Neural crest cell (in vitro differentiated cells): ENCODE measurements at places on chromosomes 5 and 9. TPM values are rescaled to one million over a fixed set of nuclear protein-coding genes. Genes with fewer than 3 reads are reported as not detected.
A peak's percentile ranks its signal among the peaks of the same experiment; 100 is the strongest.

- H3K27me3 ChIP-seq: no peaks in the 10 kb centered on the region
- no peaks in the 10 kb centered on the region for H3K36me3 ChIP-seq
- H3K27ac ChIP-seq: no peak overlapping the region
- peaks cover 6% of the 10 kb centered on the region for H3K4me1 ChIP-seq
- H3K4me3 ChIP-seq: no peak overlapping the region
These were observed 17.1 kb upstream of the GOLM1 start for GRCh38 chr9:86116425-86116824.

DNA sequence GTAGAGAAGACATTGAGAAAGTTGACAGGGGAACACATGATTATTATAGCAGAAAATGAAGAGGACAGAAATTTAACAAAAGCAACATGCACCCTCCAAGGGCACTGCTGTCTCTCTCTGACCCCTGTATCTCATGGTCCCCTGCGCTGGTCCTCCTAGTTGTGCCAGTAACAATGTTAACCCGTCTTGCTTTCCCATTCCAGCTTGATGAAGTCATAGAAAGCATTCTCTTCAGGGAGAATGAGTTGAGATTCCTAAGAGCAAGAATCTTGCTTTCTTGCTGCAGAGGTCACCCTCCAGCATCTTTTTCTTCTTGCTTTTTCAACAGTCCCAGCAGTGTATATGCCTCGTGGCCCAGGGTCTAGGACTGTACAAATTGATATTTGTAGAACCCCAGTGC is 279.6 kb upstream of the ADAMTSL1 start:
- no peak for DNase-seq
- no peak overlapping the region for H3K4me3 ChIP-seq
- H3K27me3 ChIP-seq: no peaks in the 10 kb centered on the region
- H3K4me1 ChIP-seq: peaks cover 21% of the 10 kb centered on the region
- no peaks in the 10 kb centered on the region for H3K36me3 ChIP-seq

DNA sequence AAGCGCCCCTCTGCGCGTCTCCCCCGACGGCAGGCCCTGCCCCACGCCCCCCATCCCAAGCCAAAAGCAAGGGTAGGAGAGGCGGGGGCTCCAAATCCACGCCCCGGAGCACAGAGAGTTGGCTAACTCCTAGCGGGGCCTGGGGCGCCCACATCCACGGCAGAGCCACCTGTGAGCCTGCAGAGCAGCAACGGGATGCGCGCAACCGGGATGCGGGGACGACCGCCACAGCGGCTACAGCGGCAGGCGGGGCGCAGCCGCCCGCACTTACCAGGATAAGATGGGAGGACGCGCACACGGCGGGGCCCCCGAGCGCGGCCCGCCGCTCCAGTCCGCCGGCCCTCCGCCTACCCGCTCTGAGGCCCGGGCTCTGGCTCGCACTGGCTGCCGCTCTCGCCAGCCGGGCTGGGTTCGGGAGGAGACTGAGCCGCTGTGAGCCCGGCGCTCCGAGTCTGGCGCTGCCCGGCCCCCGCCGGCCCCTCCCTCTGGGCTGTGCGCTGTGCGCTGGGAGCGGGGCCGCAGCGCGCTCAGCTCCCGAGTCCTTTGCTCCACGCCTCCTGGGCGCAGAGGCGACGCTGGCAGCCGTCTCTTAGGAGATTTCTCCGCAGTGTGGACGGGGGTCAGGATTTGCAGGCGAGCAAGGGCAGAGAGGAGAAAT is at the start of gene SLC24A2:
SLC24A2 (minus strand) TSS at position 424 of the 658 bp plus-strand sequence.
- H3K27ac ChIP-seq: no peak within 1 kb of the TSS
- peak; percentile 28 for DNase-seq
- peaks cover 85% of the 10 kb centered on the region for H3K27me3 ChIP-seq
- H3K36me3 ChIP-seq: no peaks in the 10 kb centered on the region
- H3K4me3 ChIP-seq: peak within 1 kb of the TSS; percentile 67
- H3K4me1 ChIP-seq: peaks cover 4% of the 10 kb centered on the region

GRCh38 chr5:52844885-52845284 is 57.2 kb downstream of the ITGA1 start:
- no peak overlapping the region for H3K4me3 ChIP-seq
- no peaks in the 10 kb centered on the region for H3K27me3 ChIP-seq
- no peak overlapping the region for H3K27ac ChIP-seq
- H3K4me1 ChIP-seq: peaks cover 14% of the 10 kb centered on the region
- no peak for DNase-seq

DNA sequence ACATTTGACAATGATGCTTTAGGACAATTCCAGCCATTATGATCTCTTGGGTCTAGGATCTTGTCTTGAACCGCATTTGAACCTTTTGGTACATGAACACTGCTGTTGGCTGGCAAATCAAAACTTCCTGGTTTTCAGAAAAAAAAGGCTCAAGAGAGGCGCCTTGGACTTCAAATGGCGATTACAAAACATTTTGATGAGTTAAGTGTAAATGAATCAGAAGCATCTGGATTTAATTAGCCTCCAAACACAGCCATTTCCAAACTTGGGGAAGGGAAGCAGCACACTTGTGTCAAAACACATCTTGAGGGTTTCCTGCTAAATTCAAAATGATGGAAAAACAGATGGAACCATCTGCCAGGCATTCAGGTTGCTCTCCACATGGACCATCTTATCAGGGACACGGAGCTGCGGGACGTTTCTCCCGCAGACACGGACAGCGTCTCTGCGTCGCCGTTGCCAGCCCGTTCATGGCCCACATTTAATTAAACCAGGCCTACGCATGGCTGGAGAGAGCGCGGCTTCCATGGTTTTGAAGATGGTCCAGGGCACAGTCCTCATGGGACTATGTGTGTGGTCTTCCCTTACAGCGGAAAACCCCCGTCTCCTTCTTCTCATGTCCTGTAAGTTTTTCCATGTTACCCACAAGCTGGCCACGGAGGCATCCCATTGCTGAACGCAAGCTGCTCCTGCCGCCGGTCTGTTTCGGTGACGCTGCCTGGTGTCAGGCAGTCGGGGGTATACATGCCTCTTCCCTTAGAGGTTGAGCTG is 55.8 kb upstream of the PTCH1 start:
- no peaks in the 10 kb centered on the region for H3K27me3 ChIP-seq
- no peak for DNase-seq
- no peaks in the 10 kb centered on the region for H3K36me3 ChIP-seq
- H3K4me3 ChIP-seq: no peak overlapping the region
- peaks cover 18% of the 10 kb centered on the region for H3K4me1 ChIP-seq

- H3K27me3 ChIP-seq: no peaks in the 10 kb centered on the region
- DNase-seq: no peak
- H3K4me1 ChIP-seq: no peaks in the 10 kb centered on the region
- no peak overlapping the region for H3K27ac ChIP-seq
- no peak overlapping the region for H3K4me3 ChIP-seq
These were observed 152.9 kb upstream of the MOCS2 start for GRCh38 chr5:53262348-53262970.

DNA sequence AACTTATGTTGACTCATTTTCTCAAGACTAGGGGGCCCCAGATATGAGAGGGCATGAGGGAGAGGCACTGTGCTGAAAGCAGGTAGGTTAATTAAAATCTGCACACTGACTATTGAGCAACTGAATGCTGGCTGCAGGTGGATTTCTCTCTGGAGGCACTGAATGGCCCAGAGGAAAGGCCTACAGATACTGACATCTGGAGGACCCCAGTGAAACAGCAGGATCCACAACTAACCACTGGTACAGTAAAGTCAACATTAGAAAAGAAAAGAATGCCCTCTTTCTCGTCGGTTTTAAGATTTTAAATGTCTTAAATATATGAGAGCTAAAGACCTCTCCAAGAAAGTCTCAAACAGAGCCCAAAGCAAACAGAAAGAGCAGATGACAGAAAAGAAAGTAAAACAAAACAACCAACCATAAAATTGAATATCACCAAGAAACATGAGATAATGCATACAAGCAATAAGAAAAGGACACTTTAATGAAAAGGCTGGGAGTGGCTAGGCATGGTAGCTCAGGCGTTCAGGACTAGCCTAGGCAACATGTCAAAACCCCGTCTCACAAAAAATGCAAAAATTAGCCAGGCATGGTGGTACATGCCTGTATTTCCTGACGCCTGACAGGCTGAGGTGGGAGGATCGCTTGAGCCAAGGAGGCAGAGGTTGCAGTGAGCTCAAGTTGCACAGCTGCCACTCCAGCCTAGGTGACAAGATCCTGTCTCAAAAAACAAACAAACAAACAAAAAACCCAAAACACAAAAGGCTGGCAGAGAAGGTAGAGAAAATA is 43.3 kb downstream of the PUM3 start:
- H3K4me3 ChIP-seq: no peak overlapping the region
- no peaks in the 10 kb centered on the region for H3K4me1 ChIP-seq
- no peak for DNase-seq
- no peaks in the 10 kb centered on the region for H3K27me3 ChIP-seq
- H3K36me3 ChIP-seq: peaks cover 81% of the 10 kb centered on the region

GRCh38 chr5:79510638-79511037 is 3.3 kb downstream of the HOMER1 start:
- H3K36me3 ChIP-seq: no peaks in the 10 kb centered on the region
- H3K27me3 ChIP-seq: no peaks in the 10 kb centered on the region
- no peak overlapping the region for H3K27ac ChIP-seq
- H3K4me3 ChIP-seq: peak overlapping the region; percentile 96
- peaks cover 64% of the 10 kb centered on the region for H3K4me1 ChIP-seq

DNA sequence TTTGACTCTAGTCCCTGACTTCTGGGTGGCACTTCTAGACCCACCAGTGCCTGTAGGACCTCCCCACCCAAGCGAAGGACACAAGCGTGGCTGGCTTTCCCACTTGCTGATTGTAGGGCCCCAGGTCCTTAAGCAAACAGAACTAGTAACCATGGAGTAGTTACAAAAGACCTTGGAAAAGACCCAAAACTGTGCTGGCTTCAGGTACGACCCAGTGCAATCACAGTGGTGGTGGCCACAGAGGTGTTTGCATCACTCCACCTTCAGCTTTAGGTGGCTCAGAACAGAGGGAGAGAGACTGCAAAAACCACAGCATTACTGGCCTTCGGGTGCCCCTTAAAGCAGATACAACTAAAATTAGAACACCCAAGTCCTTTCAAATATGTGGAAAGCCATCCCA is 52.9 kb downstream of the SLCO4C1 start:
- peaks cover 6% of the 10 kb centered on the region for H3K36me3 ChIP-seq
- H3K4me3 ChIP-seq: no peak overlapping the region
- no peaks in the 10 kb centered on the region for H3K4me1 ChIP-seq
- H3K27me3 ChIP-seq: no peaks in the 10 kb centered on the region
- H3K27ac ChIP-seq: no peak overlapping the region

DNA sequence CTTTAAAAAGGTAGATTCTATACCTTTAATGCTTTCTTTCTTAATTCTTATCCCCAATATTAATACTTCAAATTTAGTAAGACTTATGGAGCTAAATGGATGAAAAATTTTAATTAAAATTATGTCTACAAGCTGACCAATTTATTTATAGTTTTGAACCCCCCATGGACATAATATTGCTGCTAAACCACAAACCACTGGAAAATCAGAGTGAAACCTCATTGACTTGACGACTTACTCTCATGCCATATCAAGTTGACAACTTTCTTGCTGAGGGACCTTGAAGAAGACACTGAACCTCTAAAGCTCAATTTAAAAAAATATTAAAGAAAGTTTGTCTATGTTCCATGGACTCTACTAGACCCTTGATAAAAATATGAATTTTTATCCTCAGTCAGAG is 653.7 kb downstream of the TLE1 start:
- no peak for DNase-seq
- no peak overlapping the region for H3K27ac ChIP-seq
- no peaks in the 10 kb centered on the region for H3K36me3 ChIP-seq
- no peaks in the 10 kb centered on the region for H3K27me3 ChIP-seq

DNA sequence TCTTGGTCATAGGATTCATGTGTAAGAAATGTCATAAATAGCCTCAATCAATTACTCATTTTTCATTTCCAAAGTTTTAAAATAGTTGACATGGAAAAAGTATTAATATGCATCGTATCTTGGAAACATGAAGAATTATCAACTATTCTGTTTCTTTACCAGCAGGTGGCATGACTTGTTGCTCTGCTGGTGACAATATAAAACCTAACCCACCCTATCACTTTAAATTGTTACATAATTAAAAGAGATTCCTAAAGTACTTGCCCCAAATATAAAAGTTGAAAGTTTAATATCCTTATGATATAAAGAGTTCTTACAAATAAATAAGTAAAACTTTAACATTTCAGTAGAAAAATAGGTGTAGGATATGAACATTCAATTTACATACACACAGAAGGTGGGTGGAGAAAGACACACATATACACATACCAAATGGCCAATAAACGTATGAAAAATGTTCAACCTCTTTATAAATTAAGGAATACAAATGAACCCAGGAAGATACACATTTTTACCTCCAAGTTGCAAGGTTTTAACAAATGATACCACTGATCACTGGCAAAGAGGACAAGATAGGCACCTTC is 30.6 kb downstream of the MAP1B start:
- no peak overlapping the region for H3K27ac ChIP-seq
- peaks cover 7% of the 10 kb centered on the region for H3K36me3 ChIP-seq
- H3K27me3 ChIP-seq: no peaks in the 10 kb centered on the region
- H3K4me3 ChIP-seq: no peak overlapping the region

DNA sequence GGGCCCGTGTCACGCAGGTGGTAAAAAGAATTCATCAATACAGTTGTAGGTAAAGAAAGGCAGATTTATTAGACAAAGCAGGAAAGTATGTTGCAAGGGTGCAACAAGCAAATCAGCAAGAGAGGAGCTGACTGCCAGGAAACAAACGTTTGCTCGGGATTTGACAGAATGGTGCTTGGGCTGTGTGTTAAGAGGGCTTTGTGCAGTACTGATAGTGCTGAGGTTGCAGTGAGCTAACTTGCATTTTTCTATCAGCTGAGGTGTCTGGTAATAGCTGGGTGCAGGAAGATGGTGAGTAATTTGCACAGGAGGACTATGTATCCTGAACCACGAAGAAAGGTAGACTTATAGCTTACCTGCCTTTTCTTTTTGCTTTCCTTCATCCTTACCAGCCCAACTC is 3.9 kb upstream of the RARS1 start:
- H3K27ac ChIP-seq: no peak overlapping the region
- no peak for DNase-seq
- H3K36me3 ChIP-seq: peaks cover 2% of the 10 kb centered on the region
- H3K4me1 ChIP-seq: peaks cover 20% of the 10 kb centered on the region

GRCh38 chr5:176670449-176670848 is 23.2 kb downstream of the TSPAN17 start:
- H3K4me1 ChIP-seq: peaks cover 5% of the 10 kb centered on the region

GRCh38 chr5:168848569-168848968 is 269.4 kb upstream of the PANK3 start:
- H3K27ac ChIP-seq: no peak overlapping the region
- no peaks in the 10 kb centered on the region for H3K36me3 ChIP-seq
- H3K27me3 ChIP-seq: no peaks in the 10 kb centered on the region
- no peak for DNase-seq
- no peak overlapping the region for H3K4me3 ChIP-seq
- H3K4me1 ChIP-seq: peaks cover 81% of the 10 kb centered on the region

GRCh38 chr9:84970432-84970831 is 300.9 kb downstream of the NTRK2 start:
- no peak for DNase-seq
- no peaks in the 10 kb centered on the region for H3K27me3 ChIP-seq
- H3K36me3 ChIP-seq: no peaks in the 10 kb centered on the region
- H3K27ac ChIP-seq: no peak overlapping the region

Gene GPX8
- total RNA-seq: 49.0 TPM in 2 replicates

Gene LRRC19
- not detected in 2 replicates for total RNA-seq

Gene TEX48
- total RNA-seq: not detected in 2 replicates

Gene IFNK
- total RNA-seq: not detected in 2 replicates

Gene GCNT1
- total RNA-seq: 1.6 and 2.3 TPM in 2 replicates

Gene PRRT1B
- not detected in 2 replicates for total RNA-seq

Gene ITGA1
- total RNA-seq: 2.2 and 3.0 TPM in 2 replicates

Gene MIGA2
- total RNA-seq: 34.4 and 38.3 TPM in 2 replicates

Gene ITK
- not detected in 2 replicates for total RNA-seq

Gene MAP1B
- 256 and 266 TPM in 2 replicates for total RNA-seq
